ENCODE measurements at places on chromosomes 6 and 20. TPM values are rescaled to one million over a fixed set of nuclear protein-coding genes. Genes with fewer than 3 reads are reported as not detected.

BCAS1 gene
- total RNA-seq: 0.86 TPM

NNAT gene
- 0.52 TPM for total RNA-seq

HLA-DQA1 gene
- 8.7 TPM for total RNA-seq

LIN28B gene
- not detected for total RNA-seq

DNA sequence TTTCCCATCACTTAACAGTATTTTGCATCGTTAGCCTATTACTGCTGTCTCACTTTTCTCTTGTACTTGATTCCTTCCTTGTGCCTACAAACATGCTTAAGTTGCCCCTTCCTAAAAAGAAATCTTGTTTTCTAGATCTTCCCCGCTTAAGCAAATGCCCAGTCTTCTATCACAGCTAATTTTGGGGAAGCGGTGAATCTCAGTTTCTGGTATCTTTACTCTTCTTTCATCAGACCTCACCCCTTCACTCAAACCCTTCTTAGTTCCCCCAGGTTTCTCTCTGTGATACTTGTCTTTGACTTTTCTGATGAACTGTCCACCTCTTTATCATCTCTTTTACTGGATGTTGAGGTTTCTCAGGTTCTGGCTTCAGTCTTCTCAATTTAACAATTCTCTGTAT, 14.2 kb downstream of the VAPB start:
- no peak for DNase-seq

GRCh38 chr6:144466716-144467115, 181.6 kb downstream of the UTRN start:
- DNase-seq: no peak

- DNase-seq: no peak
These were observed 38.1 kb downstream of the UQCC1 start for GRCh38 chr20:35373661-35374060.

DNA sequence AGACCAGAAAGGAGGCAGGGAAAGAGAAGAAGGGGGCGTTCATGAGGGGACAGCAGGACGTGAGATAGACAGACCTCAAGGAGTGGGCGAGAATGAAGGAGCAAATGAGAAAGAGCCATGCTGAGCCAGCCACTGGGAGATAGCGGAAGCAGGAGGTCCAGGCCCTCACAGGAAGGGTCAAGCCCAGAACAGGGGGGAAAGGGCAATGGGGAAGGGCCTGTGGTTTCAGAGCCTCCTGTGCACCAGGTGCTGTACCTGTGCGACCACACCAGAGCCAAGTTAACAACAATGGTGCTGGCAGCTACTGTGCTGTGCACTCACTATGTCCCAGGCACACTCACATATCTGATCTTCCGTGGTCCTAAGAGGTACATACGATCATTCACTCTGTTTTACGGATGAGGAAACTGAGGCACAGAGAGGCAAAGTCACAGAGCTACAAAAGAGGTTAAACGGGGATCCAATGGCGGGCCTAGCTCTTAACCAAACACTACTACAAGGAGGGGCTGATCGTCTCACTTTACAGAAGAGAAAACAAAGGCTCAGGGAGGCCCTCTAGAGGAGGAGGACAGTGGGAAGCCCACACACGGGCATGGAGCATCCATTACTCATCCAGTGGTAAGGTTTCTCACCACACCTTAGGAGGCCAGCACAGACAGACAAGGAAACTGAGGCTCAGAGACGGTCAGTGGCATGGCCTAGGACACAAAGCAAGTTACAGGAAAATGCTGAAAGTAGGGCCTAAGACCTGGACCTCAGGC, 129.1 kb downstream of the PREX1 start:
- DNase-seq: peak; percentile 46

GRCh38 chr6:25138934-25139415, 140.2 kb upstream of the CARMIL1 start:
- DNase-seq: no peak

- no peak for DNase-seq
These were observed 24.9 kb upstream of the SCUBE3 start for GRCh38 chr6:35188886-35189285.

DNA sequence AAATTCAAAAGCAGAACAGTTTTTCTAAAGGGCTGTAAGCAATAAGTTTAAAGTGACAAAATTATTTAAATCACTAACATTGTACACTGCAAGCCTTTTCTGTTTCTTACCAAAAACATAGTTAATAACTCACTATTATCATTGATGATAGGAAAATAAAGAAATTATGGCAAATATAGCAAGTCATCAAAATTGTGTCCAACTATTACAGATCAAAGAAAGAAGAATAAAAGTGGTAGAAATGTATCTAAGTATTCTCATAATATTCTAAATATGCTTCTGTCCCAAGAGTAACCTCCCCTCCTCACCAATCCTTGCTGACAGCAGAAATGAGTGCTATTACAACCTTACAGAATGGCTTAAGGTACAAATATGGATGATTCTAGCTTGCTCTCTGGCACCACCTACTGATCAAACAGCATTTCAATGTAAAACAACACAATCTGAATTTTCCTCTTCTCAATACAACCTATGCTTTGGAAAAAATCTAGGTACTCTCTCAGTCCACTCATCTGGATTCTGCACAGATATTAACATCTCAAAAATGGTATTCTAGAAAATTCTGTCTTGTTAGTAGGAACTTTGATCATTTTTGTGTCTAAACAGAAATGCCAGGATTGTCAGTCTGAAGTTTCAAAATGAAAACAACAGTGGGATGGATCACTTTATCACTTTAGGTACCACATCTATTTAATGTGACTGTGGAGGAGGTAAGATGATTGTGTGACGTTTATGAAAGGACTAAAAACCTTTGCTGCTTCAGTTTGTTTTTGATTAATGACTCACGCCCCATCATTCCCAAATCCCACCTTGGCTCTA, 40.9 kb downstream of the ZFP64 start:
- DNase-seq: no peak

All from posterior vena cava (tissue), 2 donors.